HAP-1 (cell line): ENCODE measurements at places on chromosomes 16 and 17.

DNA sequence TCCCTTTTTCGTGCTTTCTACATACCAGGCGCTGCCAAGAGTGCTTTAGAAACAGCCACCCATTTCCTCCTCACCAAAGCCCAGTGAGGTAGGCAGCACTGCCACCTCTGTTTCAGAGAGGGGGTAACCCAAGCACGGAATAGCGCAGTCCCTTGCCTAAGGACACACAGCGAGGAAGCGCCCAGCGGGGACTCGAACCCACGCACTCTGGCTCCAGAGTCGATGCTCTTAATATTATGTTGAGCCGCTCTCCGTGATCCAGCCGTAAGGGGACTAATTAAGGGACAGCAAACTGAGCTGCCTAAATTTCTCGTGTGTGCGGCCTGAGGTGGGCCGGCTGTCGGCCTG lies 497 bp downstream of the CES1 start:
- no peak for DNase-seq

DNA sequence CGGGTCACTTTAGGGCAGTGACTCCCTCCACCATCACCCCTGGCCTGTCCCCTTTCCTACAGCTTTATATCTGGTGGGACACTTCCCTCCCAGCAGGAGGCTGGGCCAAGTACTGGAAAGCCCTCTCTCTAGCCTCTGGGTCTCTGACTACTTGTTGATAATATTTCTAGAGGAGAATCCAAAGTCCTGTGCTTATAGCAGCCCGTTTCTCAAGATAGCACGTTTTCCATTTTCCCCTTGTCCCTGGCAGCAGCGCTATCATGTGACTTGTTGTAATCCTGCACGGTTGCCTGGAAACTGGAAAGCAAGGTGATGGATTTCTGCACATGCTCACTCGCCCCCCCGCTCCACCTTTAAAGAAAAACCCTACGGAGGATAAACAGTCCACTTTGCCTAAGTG lies 3.3 kb upstream of the AXIN2 start:
- peak; percentile 37 for DNase-seq

DNA sequence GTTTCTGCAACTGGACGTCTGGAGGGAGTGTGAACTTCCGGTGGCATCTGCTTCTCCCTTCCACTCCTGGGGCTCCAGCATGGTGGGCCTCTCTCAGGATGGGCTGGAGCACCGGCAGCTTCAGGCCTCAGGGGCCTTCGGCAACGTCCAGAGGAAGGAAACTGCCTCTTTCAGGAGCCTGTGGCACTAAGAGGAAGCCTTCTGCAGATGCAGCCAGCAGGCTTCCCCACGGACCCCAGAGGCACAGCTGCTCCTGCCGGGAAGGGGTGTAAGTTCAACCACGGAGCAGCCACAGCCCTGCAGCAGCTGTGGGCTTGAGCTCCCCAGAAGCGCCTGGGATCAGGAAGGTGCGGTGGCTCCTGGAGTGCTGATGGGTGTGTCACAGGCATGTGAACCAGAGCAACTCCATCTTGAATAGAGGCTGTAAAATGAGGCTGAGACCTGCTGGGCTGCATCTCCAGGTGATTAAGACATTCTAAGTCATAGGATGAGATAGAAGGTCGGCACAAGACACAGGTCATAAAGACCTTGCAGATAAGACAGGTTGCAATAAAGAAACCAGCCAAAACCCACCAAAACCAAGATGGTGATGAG lies 50.8 kb upstream of the KLHDC4 start:
- DNase-seq, result no peak

GRCh38 chr16:22727285-22728166 lies 86.4 kb upstream of the HS3ST2 start:
- DNase-seq, result no peak

- DNase-seq, result no peak
Observed at GRCh38 chr16:17286443-17286842, 184.3 kb downstream of the XYLT1 start.

DNA sequence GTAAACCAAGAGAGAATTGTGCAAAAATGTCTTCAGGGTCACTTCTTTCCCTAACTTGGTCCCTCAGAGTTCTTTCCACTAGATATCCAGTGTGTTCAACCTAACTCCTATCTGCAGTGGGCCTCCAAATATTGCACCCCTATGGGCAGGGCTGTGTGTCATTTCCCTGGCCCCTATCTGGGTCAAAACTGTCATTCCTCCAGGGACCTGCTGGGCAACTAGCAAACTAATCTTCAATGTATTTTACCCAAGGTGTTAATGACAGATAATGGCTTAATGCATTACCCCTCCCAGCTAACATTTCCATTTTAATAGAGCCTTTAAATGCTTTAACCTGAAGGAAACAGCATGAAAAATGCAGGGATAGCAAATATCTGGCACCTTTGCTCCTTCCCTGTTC lies 25.8 kb upstream of the SKAP1 start:
- DNase-seq, result no peak

- no peak for DNase-seq
Observed at GRCh38 chr16:84643674-84644073, 4.6 kb upstream of the KLHL36 start.

GRCh38 chr17:38943607-38944006 lies 18.2 kb downstream of the LASP1NB start:
- DNase-seq, result no peak
